ENCODE measurements at places on chromosomes 2 and 18. TPM values are rescaled to one million over a fixed set of nuclear protein-coding genes. Genes with fewer than 3 reads are reported as not detected.

DNA sequence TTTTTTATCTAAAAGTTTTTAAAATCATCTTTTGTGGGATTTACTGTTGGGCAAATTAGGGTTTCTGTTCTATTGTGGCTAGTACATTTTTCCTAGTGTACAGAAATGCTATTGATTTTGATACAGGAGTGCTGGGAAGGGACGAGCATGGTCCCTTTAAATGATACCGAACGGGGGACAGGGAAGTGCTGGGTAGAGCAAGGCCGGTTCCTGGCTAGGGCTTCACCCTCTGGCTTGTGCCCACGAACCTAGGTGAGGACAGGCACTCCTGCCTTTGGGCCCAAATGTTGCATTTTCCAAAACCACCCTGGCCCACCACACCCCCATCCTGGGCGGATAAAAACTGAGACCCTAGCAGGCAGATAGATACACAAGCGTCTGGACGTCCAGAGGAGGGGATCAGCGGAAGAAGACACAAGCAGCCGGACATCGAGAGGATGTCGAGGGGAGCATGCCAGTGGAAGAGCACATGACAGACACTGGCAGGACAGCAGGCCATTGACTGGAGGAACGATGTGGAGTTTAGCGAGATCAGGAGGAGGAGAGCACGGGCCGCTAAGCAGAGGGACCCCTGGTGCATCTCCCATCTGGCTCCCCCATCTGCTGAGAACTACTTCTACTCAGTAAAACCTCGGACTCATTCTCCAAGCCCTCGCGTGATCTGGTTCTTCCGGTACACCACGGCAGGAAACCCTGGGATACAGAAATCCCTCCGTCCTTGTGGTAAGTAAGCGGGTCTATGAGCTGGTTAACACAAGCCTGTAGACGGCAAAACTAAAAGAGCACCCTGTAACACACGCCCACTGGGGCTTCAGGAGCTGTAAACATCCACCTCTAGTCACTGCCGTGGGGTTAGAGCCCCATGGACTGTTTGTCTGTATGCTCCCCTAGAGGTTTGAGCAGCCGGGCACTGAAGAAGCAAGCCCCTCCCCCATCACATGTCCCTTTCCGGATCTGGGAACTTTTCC is 13.5 kb upstream of the CALCRL start:
- no peak overlapping the region for H3K4me3 ChIP-seq
- no peaks in the 10 kb centered on the region for H3K36me3 ChIP-seq
- no peaks in the 10 kb centered on the region for H3K4me1 ChIP-seq
- DNase-seq = no peak
- no peak overlapping the region for H3K27ac ChIP-seq

AMER3 gene
- 0.13 TPM for total RNA-seq

DNA sequence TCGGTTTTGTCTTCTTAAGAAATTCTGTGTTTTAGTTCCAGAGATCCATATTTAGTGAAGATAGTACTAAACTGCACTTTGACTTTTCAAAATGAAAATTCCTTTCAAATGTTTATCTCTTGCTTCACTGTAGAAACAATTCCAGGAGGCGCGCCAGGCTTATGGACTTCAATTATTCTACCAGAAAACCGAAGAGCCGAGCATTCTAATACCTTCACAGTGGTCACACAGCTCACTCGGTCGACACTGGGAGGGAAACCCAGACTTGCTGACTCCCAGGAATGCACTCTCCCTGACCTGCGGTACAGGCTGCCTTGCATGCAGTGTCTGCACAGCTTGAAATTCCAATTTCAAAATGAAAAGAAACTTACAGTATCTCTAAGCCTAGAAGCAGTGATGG is 119.9 kb upstream of the PIEZO2 start:
- no peak overlapping the region for H3K27ac ChIP-seq
- H3K4me1 ChIP-seq = no peaks in the 10 kb centered on the region
- no peak for DNase-seq
- no peaks in the 10 kb centered on the region for H3K27me3 ChIP-seq
- H3K36me3 ChIP-seq = no peaks in the 10 kb centered on the region

MAPK4 gene
- 0.83 TPM for total RNA-seq

MOGAT1 gene
- not detected for total RNA-seq

GRCh38 chr2:170297496-170297895 is 119.5 kb downstream of the MYO3B start:
- H3K27ac ChIP-seq = no peak overlapping the region
- DNase-seq = no peak
- H3K4me1 ChIP-seq = no peaks in the 10 kb centered on the region
- H3K36me3 ChIP-seq = no peaks in the 10 kb centered on the region
- H3K27me3 ChIP-seq = no peaks in the 10 kb centered on the region

DNA sequence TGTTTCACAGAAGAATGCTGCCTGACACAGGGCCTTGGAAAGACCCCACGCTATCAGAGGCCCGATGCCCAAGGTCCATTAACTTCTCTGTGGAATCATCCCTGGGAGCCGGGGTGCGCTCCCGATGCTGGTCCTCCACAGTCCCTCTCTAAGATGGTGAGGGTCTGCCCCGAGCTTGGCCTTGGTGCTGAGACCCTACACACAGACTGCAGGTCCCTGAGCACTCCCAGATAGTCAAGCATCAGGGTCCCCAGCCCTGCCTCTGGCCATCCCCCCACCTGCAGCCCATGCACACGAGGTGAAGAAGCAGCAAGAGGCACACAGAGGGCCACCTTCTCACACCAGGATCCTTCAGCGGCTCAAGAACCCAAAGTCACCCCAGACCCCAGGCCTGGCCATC is 263.3 kb downstream of the MYCN start:
- DNase-seq = no peak
- no peaks in the 10 kb centered on the region for H3K4me1 ChIP-seq
- no peak overlapping the region for H3K27ac ChIP-seq
- H3K4me3 ChIP-seq = no peak overlapping the region
- H3K27me3 ChIP-seq = no peaks in the 10 kb centered on the region
- no peaks in the 10 kb centered on the region for H3K36me3 ChIP-seq

TUBA4B gene
- total RNA-seq = not detected

ALPG gene
- not detected for total RNA-seq

DNA sequence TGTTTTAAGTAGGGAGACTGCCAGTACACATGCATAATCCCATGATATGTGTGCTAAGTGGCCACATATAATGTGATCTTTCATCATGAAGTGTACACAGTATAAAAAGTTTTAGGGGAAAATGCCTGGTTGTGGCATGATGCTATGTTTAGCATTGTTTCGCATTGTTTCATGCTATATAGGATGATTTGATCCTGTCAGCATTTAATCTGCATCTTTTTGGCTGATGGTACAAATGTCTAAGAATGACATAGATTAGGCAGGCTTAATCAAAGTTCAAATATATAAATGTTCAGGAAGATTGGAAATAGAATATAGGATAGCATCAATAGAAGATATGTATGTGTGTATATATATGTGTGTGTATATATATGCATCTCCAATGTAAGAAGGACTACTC is 83.6 kb downstream of the MYO3B start:
- H3K27ac ChIP-seq = no peak overlapping the region
- H3K27me3 ChIP-seq = no peaks in the 10 kb centered on the region
- H3K4me3 ChIP-seq = no peak overlapping the region

SPDYA gene
- 0.35 TPM for total RNA-seq

- no peaks in the 10 kb centered on the region for H3K27me3 ChIP-seq
- no peak overlapping the region for H3K27ac ChIP-seq
- no peaks in the 10 kb centered on the region for H3K4me1 ChIP-seq
- H3K36me3 ChIP-seq = no peaks in the 10 kb centered on the region
Observed at GRCh38 chr18:4250141-4250540, 205.0 kb downstream of the DLGAP1 start.

TFPI gene
- 91.4 TPM for total RNA-seq

GRCh38 chr2:209411718-209412117 is 12.1 kb upstream of the MAP2 start:
- no peaks in the 10 kb centered on the region for H3K4me1 ChIP-seq
- no peak overlapping the region for H3K4me3 ChIP-seq
- no peaks in the 10 kb centered on the region for H3K36me3 ChIP-seq
- H3K27ac ChIP-seq = no peak overlapping the region

DNA sequence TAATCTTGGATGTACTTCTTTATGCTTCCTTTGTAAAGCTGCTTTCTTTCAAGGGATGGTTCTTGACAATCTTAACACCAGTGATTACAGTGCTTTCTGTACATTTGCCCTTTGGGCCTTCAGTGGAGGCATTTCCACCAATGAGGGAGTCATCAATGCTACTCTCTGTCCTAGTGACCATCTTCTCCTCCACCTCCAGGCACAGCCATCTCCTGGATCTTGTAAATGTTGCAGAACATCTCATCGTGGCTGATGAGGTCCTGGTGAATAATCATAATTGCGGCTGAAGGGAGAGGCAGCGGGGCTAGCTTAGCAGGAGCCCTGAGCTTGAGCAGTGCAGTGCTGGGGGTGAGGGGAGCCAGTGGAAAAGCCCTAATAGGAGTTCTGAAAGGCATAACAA is 32.5 kb downstream of the IDH1 start:
- H3K4me3 ChIP-seq = no peak overlapping the region
- H3K36me3 ChIP-seq = no peaks in the 10 kb centered on the region
- no peak overlapping the region for H3K27ac ChIP-seq
- no peaks in the 10 kb centered on the region for H3K4me1 ChIP-seq

DNA sequence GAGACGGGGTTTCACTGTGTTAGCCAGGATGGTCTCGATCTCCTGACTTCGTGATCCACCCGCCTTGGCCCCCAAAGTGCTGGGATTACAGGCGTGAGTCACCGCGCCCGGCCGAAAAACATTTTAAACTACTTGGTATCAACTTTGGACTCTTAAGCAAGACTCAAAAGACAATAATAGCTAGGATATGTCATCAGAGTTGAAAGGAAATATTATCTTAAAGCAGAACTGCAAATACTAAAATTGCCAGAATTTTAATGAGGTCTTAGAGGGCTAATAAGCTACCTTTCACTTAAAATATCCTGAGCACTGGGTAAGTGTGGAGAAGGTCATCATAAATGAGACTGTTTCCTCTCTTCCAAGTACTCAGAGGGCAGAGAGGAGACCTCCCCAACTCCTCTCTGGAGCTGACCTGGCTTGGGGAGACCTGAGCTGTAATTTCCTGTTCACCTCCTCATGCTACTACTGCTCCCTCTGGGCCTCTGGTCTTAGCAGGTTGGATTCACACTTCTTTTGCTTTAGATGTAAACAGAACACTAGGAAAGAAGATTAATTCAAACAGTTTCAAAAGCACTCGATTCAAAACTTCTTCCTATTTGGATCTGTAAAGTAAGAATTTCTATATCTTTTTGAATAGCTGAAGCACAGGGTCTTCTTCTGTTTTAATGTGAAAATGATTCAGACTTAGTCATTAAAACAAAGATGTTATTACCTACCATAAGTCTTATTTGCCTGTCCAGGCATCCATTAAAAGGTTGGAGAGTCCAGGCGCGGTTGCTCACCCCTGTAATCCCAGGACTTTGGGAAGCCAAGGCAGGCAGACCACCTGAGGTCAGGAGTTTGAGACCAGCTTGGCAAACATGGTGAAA is 16.5 kb downstream of the CNRIP1 start:
- DNase-seq = no peak
- H3K27me3 ChIP-seq = no peaks in the 10 kb centered on the region
- H3K36me3 ChIP-seq = no peaks in the 10 kb centered on the region
- no peaks in the 10 kb centered on the region for H3K4me1 ChIP-seq

GRCh38 chr2:37588316-37588777 is 83.1 kb downstream of the CDC42EP3 start:
- H3K36me3 ChIP-seq = no peaks in the 10 kb centered on the region
- no peak overlapping the region for H3K27ac ChIP-seq
- H3K27me3 ChIP-seq = no peaks in the 10 kb centered on the region
- DNase-seq = no peak
- H3K4me1 ChIP-seq = peaks cover 24% of the 10 kb centered on the region

DNA sequence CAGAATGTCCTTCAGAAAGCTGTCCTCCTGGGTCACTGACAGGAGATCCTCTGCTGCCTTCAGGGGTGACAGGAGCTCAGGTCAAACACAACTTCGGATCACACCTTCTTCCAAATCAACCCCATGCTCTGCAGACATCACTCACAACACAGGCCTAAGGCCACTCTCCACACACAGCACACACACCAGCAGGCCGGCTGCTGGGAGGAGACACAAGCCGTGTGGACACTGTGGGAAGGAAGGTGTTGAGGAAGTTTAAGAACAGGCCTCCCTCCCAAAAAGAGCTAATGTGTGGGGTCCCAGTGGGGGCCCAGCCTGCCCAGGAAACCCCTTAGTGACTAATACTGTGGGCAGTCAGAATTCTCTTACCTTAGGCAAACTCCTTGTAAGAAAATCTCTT is 290.3 kb upstream of the ID2 start:
- no peak overlapping the region for H3K27ac ChIP-seq
- H3K4me1 ChIP-seq = no peaks in the 10 kb centered on the region
- no peaks in the 10 kb centered on the region for H3K27me3 ChIP-seq
- H3K36me3 ChIP-seq = no peaks in the 10 kb centered on the region
- H3K4me3 ChIP-seq = no peak overlapping the region
- no peak for DNase-seq

NEMP2 gene
- 11.6 TPM for total RNA-seq

- H3K4me1 ChIP-seq = no peaks in the 10 kb centered on the region
- H3K36me3 ChIP-seq = no peaks in the 10 kb centered on the region
- DNase-seq = no peak
- no peak overlapping the region for H3K27ac ChIP-seq
- H3K4me3 ChIP-seq = no peak overlapping the region
Observed at GRCh38 chr2:45334205-45334604, 276.9 kb downstream of the SRBD1 start.

LIMS4 gene
- not detected for total RNA-seq

DNA sequence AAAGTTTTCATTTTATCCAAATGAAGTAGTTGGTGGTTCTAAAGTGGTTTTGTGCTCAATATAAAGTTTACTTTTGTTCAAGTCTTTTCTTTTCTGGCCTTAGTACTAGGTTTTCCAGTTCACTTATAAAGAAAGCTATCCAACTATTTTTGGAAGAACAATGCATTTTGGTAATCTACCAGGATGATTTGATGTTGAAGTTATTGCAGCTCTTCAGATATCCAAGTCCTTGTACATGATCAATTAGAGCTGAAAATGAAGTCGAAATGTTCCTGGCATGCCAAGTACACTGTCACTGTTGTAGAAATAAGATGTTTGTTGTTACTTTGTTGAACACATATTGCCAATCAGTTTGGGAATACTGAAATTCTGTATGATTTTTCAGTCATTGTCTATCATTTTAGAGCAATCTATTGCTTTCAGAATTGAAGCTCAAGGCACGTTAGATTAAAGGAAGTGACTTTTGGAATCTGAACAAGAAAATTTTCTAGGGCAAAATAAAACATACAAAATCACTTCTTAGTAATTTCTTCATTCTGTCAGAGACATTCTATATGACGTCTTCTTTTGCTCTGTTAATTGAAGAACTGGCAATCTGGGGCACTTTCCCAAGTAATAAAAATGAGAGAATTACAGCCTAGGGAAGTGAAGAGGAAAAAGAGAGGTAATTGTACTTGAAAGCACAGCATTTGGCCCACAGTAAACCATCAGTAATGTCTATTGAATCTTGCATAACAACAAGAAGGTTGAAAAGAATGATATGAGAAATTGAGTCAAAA is 232.3 kb downstream of the MREG start:
- no peak for DNase-seq
- H3K27me3 ChIP-seq = no peaks in the 10 kb centered on the region
- H3K4me3 ChIP-seq = no peak overlapping the region
- H3K27ac ChIP-seq = no peak overlapping the region
- no peaks in the 10 kb centered on the region for H3K4me1 ChIP-seq

ASXL3 gene
- 1.5 TPM for total RNA-seq

- H3K27ac ChIP-seq = peak overlapping the region; percentile 75
- H3K36me3 ChIP-seq = no peaks in the 10 kb centered on the region
- no peaks in the 10 kb centered on the region for H3K4me1 ChIP-seq
Observed at GRCh38 chr2:86079981-86080911, 25.4 kb downstream of the POLR1A start.

All from Peyer's patch (tissue), 4 donors.